ENCODE measurements at places on chromosomes 1 and 21.

DNA sequence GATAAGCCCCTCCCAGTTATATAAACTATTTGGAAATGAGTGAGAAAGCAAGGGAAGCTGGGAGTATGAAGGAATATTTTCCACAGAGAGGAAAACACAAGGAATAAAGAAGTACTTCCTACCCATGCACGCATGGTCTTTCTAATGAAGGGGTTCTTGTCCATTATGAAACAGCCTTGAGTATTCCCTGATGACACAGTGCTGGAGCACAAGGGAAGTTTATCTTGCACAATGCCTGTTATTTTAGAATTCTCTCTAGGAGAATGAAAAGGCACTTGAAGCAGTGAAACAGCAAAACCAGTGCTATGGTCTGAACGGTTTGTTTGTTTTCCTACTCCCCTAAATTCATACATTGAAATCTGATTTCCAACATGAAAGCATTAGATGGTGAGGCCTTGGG is 38.6 kb upstream of the ADAMTS1 start:
- no peak for DNase-seq

- no peak for DNase-seq
Measured at GRCh38 chr1:113857776-113858175, 13.7 kb downstream of the PTPN22 start.

GRCh38 chr1:210233216-210233494 is 559 bp downstream of the SERTAD4 start:
- no peak for DNase-seq

DNA sequence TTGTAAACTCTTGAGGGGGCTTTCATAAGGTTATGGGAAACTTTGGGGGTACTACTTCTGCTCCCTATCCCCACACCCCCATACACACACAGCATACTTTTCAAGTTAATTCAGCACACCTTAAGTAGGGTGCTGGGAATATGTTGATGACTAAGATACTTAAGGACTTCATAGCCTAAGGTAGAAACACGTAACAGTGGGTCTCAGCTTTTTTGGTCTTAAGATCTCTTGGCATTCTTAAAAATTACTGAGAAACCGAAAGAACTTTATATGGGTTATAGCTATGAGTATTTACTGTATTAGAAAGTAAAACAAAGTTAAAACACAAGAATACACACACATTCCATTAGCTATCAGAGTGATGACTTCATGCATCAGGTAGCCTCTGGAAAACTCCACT is 2.1 kb downstream of the OTUD3 start:
- no peak for DNase-seq

- peak; percentile 45 for DNase-seq
Measured at GRCh38 chr1:174999936-175000696, at the start of gene CACYBP. Gene CACYBP (plus strand): TSS chr1:174999947. CDS start chr1:175000181, 234 bp downstream.

DNA sequence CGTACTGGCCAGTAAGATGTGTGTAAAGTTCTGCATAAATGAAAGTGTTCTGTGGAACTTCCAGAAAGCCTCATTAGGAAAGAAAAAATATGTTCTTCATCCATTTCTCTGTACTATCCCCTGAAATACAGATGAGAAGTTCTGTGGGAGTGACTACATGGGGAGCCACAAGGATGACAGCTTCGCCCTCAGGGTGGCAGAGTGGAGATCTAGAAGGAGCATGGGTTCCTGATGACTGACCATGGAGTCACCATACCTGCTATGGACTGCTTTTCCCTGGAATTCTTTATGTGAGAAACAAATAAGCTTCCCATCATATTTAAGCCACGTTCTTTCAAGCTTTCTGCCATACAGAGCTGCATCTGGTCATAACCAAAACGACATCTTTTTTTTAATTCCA is 113.9 kb upstream of the RGS1 start:
- DNase-seq = no peak

- DNase-seq = no peak
Measured at GRCh38 chr1:245124241-245124640, 30.5 kb upstream of the KIF26B start.

DNA sequence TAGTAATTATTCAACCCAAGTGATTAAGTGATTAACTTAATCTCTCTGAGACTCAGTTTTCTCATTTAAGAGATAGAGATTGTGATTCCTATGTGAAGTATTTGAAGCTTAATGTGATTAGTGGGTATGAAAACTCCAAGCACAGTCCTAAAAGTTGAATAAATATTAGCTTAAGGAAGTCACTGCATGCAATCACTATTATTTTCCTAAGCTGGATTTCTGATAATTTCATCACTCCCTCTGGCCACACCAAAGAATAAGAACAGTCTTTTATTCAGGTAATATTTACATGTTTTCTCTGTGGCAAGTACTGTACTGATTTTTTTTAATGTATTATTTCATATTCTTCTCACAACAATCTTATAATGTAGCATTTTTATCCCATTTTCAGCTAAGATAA is 31.1 kb downstream of the CD55 start:
- no peak for DNase-seq

GRCh38 chr1:150604226-150604588 is 24.8 kb upstream of the MCL1 start:
- no peak for DNase-seq

- DNase-seq = peak; percentile 55
Measured at GRCh38 chr1:31064718-31065309, 703 bp downstream of the PUM1 start.

GRCh38 chr1:66684353-66684752 is 67.9 kb upstream of the DYNLT5 start:
- DNase-seq = no peak

DNA sequence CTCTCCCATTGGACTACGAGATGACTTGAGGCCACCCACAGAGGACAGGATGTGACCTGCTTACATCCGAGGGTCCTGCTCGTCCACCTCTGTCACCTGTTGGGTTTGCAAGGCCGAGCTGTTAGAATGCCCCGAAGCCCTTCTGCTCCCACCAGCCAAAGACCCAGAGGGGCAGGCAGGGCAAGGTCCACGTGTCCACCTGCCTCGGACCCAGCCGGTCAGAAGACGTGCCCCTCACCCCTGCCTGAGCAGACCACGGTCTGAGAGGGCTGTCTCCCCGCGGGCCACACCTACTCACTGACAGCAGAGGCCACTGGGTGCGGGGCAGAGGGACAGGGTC is 30.3 kb upstream of the TRAPPC10 start:
- DNase-seq = no peak

DNA sequence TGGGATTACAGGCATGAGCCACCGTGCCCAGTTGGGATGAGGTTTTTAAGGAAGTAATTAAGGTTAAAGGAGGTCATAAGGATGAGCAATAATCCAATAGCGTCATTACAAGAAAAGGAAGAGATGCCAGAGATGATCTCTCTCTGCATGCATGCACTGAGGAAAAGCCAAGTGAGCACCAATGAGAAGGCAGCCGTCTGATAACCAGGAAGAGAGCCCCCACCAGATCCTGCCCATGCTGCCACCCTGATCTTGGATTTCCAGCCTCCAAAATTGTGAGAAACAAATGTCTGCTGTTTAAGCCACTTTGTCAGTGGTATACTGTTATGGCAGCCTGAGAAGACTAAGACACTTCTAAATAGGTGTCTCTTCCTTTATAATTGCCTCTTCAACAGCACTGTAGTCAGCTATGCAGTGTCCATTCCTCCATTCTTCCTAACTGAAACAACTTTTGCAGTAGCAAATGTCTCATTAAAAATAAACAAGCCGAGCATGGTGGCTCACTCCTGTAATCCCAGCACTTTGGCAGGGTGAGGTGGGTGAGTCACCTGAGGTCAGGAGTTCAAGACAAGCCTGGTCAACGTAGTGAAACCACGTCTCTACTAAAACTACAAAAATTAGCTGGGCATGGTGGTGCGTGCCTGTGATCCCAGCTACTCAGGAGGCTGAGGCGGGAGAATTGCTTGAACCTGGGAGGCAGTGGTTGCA is 216.2 kb upstream of the RUNX1 start:
- no peak for DNase-seq

GRCh38 chr1:30707412-30708360 is 15.7 kb downstream of the MATN1 start:
- DNase-seq = peak; percentile 73

GRCh38 chr1:2294033-2294724 is 66.1 kb downstream of the SKI start:
- DNase-seq = no peak

DNA sequence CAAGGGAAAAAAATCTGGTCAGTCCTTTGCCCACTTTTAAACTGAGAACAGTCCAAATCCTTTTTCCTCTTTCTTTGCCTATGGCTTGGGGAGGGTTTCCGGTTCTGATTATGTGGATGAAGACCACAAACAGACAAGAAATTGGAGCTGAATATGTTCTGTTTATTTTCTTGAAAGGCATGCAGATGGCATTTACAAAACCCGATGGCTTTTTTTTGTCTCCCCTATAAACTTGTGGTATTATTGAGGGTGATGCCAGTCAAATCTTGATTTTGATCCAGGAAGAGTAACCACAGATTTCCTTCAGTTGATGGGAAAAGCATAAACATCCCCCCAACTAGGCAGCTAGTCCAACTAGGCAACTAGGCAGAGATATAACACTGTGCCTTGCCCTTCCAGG is 38.9 kb downstream of the PLPP3 start:
- DNase-seq = no peak

DNA sequence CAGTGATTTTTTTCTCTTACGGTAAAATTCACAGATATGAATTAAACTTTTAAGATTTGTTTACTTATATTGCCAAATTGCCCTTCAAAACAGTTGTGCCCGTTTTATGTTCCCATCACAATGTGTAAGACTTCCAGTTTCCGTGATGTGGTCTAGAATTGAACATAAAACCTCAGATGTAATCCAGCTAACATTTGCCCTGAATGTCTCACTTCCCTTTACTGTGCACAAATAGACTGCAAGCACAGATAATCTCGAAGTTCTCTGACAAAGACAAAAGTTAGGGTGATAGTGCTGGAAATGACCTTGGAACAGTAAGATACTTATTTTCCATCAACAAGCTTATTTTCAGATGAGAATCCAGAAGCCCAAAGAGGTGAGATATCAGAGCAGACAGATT is 177.5 kb downstream of the ZZZ3 start:
- no peak for DNase-seq

- no peak for DNase-seq
Measured at GRCh38 chr1:215113776-215114153, 31.2 kb downstream of the KCNK2 start.

DNA sequence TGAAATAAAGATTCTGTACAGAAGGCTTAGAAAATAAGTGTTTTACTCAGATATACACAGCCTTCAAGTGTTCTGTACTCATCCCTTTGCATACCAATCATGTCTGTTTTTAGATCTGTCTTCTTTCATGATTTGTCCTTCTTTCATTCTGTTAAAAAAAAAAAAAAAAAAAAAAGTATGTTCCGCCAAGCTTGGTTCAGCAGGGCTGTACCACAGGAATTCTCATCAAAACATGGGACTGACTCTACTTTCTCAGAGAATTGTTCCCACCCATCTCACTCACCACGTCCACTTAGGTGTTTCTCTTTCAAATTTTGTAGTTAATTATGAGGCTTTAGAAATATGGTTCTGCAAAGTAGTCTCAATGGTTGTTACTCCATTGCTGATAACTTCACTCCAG is 119.0 kb downstream of the AK5 start:
- DNase-seq = no peak

DNA sequence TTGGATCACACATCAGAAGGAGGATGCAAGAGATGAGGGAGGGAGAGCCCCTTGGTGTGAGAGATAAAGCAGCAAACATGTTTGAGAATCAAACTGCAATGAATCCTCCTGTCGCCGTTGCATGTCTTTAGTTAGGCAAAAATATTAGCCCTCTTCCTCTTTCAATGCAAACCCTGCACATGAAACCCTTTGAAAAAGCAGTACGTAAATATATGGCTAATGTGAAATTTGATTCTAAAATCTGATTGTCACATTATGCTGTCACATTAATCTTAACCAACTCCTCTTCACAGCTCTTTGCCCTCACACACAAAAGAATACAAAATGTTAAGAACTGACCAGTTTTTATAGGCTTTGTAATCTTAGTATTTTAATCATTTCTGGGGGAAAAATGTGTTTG is 63.4 kb downstream of the WDR64 start:
- no peak for DNase-seq

DNA sequence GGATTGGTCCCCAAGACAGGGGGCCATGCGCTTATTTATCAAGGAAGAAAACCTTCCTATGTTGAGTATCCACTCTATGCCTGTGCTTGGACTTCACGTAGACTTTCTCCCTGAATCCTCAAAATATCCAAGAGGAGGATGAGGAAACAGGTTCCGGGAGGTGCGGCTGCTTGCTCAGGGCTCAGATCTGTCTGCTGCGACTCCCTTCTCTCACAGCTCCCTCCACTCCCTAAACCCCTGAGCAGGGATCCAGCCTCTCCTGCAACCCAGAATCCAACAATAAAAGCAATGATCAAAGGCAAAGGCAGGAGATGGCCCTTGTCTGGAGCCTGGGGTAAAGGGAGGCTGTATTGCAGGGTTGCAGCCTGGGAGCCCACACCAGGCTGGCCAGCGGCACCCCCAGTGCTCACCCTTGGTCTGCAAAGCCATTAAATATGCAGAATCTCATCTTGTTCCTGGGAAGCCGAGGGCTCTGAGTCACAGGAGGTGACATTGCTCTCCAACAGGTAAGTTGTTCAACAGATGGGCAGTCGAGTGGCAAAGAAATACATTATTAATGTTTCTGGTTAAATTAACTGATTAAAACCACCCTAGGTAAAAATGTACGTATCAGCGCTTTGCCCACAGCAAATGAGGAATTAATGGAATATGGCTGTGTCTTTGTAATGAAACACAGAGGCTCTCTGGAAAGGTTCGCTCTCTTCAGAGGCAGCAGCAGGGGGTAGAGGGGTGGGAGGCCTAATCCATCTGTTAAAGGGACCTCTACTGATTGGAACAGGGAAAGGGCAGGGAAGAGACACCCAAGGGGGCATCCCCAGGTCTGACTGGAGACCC is 111.5 kb downstream of the GRIK3 start:
- DNase-seq = no peak

- no peak for DNase-seq
Measured at GRCh38 chr1:43597028-43597427, 52.9 kb upstream of the KDM4A start.

GRCh38 chr1:149945206-149945605 is 8.5 kb upstream of the MTMR11 start:
- DNase-seq = no peak

DNA sequence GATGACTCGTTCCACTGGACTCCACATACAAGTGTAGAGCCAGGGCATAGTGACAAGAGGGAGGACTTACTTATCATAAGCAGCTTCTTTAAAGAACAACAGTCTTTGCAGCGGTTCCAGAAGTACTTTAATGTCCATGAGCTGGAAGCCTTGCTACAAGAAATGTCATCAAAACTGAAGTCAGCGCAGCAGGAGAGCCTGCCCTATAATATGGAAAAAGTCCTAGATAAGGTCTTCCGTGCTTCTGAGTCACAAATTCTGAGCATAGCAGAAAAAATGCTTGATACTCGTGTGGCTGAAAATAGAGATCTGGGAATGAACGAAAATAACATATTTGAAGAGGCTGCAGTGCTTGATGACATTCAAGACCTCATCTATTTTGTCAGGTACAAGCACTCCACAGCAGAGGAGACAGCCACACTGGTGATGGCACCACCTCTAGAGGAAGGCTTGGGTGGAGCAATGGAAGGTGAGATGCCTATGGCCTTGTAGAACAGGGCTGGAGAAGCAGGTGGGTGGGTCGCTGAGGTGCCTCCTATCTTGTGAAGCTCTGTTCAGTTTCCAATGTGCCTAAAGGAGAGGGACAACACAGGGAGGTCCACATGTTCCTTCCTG is 12.1 kb downstream of the MIA3 start:
- no peak for DNase-seq

- peak; percentile 32 for DNase-seq
Measured at GRCh38 chr1:59692591-59692990, 122.2 kb upstream of the HOOK1 start.

Measured in NCI-H2227 treated with DMSO at 0.1 percent for 48 hours (cell line).